Activated CD8-positive, alpha-beta memory T cell treated with anti-CD3 and anti-CD28 coated beads for 1 hour (primary cell): ENCODE measurements at places on chromosomes 5 and 9.

GRCh38 chr5:172140120-172140519 is 47.9 kb downstream of the STK10 start:
- DNase-seq, result no peak

DNA sequence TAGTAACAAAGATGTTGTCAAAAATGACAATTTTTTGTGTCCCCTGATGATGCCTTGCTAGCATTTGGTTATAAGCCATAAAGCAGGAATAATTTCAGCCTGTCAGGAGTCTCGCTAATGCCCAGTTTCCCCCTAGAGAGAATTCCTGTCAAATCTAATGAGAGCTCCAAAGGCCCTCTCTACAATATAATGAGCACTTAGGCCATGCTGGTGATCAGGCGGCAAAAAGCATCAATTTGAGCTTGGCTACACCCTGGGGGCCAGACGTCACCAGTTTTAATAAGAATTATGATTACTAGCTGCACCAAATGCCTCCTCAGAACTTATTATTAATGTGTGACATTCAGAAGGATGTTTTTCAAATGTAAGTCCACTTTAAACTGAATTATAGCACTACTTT is 6.1 kb downstream of the TLE1 start:
- DNase-seq, result no peak

- DNase-seq, result no peak
These were observed 1.2 kb downstream of the ROR2 start for GRCh38 chr9:91948597-91949391.

DNA sequence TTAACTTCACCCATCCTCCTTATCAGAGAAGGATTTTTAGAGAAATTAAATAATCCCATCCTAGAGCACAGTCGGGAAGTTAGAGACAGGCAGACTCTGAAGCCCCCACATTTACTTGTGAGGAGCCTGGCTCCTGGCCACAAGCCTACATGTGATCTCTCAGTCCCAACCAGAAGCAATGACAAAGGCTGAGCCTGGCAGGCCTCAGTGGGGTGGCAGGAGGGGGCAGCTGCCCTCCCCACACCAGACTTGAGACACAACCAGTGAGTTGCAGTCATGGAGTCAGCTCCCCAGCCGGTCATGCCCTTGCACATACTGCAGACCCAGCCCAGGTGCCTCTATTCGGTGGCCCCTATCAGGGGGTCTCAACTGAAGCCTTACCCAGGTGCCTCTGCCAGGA is 11.0 kb downstream of the NAIF1 start:
- no peak for DNase-seq

GRCh38 chr9:78109075-78109474 is 77.5 kb upstream of the GNAQ start:
- no peak for DNase-seq

GRCh38 chr9:76433836-76434235 is 25.1 kb upstream of the GCNT1 start:
- DNase-seq, result no peak

GRCh38 chr5:39014561-39014960 is 59.6 kb downstream of the RICTOR start:
- DNase-seq, result no peak

- no peak for DNase-seq
These were observed 269.5 kb downstream of the ADAMTSL1 start for GRCh38 chr9:18743421-18743820.

DNA sequence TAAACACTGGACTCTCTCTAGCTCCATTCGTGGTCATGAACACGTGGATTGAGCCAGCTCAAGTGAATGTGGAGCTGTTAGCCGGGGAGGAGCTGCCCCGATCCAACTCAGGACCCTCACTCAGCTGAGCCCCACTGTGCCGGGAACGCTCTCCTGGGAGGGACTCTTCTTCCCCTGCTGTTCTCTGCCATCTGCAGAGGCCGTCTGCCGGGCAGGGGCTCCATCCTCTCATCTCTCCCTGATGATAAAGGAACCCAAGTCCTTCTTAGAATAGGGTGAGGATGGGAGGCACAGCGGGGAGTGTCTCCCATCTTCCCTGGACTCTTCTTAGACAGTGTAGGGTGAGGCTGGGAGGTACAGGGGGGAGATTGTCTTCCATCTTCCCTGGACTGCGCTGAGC is 120.5 kb upstream of the IRX4 start:
- DNase-seq, result no peak

DNA sequence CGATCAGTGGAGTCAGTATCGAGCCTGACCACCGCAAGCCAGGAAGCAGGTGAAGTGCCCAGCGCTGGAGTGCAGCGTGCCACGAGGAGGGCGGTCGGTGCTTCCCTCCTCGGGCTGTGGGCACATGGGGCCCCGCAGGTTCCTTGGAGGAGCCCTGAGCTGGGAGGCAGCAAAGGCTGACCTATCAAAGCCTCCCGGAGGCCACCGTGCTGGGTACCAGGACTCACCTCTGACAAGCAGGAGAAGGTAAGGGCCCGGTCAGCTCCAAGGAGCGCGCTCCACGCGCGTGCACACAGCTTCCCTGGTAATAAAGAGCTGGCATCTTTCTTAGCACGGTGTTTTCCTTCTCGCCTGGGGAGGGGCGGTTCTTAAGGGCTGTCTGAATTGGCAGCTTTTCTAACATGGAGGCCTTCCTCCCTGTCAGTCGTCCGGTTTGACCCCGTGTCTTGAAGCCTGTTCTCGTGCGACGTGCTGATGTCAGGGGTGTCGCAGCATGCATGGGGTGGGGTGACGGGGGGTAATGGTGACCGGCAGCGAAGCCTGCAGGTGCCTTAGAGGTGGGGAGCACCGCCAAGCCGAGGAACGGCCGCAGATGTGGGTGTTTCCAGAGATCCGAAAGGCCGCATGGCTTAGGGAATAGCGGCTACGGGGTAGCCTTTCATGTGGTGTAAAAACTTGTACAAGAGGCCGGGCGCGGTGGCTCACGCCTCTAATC is 13.1 kb downstream of the PMPCA start:
- no peak for DNase-seq
